Stimulated activated CD8-positive, alpha-beta memory T cell treated with anti-CD3 and anti-CD28 coated beads, Interleukin-4, amount 100 ng/mL, for 4 hours (primary cell): ENCODE measurements at places on chromosomes 2 and 18.
A peak's percentile ranks its signal among the peaks of the same experiment; 100 is the strongest.

- DNase-seq: no peak
Observed at GRCh38 chr2:168343586-168343985, 96.2 kb upstream of the STK39 start.

DNA sequence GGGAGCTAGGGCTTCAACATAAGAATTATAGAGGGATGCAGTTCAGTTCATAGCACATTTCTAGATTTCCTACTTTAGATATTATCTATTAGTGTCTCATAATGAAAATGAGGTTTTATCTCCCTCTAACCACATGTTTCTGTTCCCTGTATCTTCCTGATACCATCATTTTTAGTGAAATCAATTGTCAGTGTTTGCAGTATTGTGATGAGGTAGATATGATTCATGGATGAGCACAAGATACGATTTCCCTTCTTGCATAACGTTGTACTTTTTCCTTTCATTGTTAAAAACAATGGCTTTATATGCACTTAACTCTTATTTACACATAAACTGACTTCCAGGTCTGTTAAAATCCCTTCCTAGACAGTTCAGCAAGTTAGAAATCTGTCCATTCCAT is 211.4 kb downstream of the ZBTB7C start:
- no peak for DNase-seq

GRCh38 chr18:79881695-79882094 is 69.8 kb downstream of the SLC66A2 start:
- DNase-seq: no peak

DNA sequence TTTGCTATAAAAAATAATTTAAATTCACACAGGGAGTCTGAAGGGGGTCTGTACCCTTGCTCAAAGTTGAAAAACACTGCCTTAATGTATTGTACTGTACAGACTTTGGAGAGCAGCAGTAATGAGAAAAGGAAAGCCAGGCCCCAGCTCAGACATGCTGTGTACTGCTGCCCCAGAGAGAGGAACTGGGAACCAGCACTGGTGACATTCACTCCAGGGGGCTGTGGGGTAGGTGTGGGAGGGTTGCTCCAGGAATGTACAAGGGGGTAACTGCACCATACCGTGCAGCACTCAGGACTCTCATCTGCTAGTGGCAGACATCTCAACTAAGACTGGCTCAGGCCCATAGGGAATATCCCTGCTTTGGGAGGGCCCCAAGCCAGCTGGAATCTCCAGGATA is 146.0 kb upstream of the RMP24 start:
- DNase-seq: no peak

DNA sequence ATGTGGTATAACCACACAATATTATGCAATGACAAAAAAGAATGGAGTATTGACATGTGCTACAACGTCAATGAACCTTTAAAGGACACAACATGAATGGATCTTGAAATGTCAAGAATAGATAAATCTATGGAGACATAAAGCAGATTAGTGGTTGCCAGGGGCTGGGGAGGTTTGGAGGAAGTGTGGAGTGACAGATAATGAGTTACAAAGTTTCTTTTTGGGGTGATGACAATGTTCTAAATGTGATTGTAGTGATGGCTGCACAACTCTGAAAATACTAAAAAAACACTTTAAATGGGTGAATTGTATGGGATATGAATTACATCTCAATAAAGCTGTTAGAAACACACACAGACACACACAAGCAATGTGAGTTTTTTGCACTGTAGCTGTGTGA is 37.4 kb upstream of the C1D start:
- DNase-seq: no peak

DNA sequence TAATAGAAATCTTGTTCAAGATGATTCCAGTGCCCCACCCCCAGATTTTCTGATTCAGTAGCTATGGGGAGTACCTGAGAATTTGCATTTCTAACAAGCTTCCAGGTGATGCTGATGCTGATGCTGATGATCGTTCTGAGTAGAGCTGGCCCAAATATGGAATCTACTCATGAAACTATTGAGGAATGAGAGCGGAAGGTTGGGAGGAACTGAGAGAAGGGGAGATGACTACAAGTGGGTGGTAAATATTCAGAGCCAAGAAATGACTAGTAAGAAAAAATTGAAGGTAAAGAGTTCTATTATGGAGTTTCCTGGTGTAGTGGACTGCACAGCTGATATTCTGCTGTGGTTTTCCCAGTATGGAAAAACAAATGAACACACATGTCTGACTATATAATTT is 235.4 kb upstream of the FN1 start:
- no peak for DNase-seq

DNA sequence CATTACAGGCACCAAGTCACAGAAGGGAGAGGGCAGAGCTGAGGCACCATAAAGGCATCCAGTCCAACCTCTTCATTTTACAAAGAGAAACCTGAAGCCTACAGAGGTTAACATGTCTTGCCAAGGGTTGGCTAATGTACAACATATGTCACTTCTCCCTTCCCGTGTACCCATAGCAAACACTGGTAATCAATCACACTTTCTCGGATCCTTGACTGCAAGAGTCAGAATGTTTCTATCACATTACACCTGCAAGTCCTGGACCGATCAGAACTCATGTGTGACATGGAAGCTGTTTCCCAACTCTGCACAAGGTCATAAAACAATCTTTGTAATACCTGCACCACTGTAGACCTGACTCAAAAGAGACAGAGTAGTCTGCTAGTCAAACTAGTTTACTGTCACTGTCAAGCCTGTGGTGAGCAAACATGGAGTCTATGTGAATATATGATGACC is 6.0 kb downstream of the ANKRD44 start:
- no peak for DNase-seq

GRCh38 chr2:237639052-237639835 is 11.9 kb downstream of the LRRFIP1 start:
- no peak for DNase-seq

- no peak for DNase-seq
Observed at GRCh38 chr2:178978667-178979066, 71.3 kb downstream of the CCDC141 start.

DNA sequence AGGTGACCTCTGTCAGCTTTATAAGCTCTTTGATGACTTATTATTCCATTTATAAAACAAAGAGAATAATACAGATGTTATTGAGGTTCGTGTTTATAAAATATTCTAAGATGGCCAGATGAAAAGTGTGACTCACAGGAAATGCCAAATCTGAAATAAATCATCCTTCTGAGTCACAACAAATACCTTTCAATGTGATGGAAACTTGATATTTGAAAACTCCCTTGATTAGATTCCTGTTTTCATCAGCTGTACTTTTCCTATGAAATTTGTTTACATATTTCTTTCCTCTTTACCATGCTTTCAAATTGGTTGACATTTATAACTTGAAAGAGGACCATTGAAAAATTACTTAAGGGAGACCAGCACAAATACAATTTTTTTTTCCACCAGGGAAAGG is 30.6 kb upstream of the PPP1R1C start:
- DNase-seq: no peak

DNA sequence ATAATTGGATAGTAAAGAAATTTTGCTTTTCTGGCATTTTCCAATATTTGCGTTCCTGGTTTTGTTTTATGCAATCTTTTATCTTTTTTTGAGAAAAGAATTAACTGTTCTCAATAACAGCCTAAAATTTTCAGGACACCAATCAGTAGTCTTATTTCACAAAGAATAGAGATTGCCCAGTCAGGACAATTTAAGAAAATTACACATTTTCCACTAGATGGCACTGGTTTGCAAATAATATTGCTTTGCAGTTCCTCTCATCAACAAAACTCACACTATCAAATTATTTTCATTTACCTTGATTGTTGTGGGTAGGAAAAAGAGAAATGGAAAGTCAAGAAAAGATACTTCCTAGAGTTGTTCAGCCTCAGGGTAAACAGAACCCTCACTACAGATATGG is 2.4 kb upstream of the RBM45 start:
- no peak for DNase-seq

DNA sequence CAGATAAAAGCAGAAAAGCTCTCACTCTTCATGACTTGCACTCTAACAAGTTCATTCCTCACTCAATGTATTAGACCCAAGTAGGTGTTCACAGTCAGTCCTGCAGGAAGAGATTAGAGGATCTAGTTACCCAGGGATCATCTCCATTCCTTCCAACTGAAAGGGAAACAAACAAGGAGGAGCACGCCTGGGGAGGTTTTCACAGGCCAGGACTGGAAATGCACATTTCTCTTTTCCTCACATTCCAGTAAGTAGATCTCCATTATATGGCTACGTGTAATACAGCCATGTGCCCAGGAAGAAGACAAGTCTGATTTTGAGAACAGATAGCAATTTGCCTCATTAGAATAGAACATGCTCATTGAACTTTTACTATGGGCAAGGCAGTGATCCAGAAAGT is 1132.2 kb upstream of the FAM98A start:
- DNase-seq: no peak

DNA sequence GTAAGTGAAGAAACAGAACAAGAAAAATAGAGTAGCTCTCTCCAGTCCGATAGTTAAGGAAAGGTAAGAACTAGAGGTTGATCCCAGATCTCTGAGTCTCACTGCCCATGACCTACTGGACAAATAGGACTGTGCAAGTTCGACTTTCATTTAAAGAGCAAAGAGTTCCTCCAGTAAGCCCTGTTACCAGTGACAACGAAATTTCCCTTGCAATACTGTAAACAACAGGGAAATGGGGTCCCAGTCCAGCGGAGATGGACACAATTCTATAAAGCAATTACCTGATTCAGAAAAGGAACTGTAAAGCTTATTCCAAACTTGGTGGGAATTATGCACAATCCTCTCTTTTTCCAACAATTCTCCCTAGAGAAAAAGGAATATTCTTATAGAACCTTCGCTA is 65.9 kb downstream of the XDH start:
- no peak for DNase-seq

DNA sequence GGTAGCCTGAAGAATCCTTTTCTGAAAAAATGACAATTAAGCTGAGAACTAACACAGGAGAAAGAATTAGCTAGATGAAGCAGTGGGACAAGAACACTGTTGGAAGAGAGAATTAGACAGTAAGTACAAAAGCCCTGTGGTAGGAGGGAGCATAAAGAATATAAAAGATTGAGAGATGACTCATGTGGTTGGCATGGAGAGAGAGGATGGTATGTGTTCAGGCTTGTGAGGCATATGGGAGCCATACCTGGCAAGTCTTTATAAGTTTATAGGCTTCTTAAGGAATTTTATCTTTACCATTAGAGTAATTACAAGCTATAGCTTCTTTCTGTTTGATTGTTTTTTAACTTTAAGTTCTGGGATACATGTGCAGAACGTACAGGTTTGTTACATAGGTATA is 325.0 kb downstream of the ARL6IP6 start:
- no peak for DNase-seq

DNA sequence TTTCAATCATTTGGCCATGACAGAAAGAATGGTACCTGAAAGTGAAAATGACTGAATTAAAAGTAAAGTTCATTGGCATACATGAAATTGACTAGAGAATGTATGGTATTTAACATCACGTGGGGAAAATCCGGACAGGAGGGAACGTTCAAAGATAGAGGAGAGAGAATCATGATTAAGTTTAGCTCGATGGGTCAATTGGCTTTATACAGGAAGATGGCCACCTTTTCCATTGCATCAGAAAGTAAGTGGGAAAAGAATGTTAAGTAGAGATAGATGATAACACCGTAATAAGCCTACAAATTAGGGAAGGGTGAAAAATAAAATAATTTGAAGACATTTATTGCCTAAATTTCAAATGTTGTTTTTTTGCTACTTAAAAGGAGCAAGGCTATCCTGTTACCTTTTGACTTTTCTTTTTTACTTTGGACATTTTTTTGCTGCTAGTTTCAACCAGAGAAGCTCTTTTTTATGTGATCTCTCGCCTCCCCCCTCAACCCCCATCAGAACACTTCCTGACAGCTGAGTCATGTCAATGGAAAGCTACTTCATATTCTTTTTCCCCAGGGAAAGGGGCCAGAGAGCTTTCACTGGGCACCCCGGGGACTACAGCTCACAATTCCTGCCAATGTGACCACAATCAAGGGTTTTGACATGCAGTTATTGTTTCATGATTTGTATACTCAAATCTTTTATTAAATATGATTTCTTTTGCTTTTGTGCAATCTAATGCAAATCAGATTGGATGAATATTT is 767 bp upstream of the CCDC102B start:
- no peak for DNase-seq

DNA sequence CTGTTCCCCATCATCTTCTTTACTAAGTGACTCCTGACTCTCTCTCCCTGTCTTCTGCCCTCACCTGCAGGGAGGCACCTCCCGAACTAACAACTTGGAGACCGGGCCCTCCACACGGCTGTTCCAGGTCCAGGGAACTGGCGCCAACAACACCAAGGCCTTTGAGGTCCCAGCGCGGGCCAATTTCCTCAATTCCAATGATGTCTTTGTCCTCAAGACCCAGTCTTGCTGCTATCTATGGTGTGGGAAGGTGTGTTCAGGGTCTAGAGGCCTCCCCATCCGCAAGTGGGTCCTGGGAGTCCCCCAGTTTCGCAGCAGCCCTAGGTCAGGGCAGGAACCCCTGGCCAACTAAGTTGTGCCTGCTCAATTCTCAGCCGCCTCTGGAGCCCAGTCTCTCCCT is 15.5 kb downstream of the VIL1 start:
- DNase-seq: no peak

GRCh38 chr18:29154196-29154757 is 977.3 kb upstream of the CDH2 start:
- DNase-seq: no peak

DNA sequence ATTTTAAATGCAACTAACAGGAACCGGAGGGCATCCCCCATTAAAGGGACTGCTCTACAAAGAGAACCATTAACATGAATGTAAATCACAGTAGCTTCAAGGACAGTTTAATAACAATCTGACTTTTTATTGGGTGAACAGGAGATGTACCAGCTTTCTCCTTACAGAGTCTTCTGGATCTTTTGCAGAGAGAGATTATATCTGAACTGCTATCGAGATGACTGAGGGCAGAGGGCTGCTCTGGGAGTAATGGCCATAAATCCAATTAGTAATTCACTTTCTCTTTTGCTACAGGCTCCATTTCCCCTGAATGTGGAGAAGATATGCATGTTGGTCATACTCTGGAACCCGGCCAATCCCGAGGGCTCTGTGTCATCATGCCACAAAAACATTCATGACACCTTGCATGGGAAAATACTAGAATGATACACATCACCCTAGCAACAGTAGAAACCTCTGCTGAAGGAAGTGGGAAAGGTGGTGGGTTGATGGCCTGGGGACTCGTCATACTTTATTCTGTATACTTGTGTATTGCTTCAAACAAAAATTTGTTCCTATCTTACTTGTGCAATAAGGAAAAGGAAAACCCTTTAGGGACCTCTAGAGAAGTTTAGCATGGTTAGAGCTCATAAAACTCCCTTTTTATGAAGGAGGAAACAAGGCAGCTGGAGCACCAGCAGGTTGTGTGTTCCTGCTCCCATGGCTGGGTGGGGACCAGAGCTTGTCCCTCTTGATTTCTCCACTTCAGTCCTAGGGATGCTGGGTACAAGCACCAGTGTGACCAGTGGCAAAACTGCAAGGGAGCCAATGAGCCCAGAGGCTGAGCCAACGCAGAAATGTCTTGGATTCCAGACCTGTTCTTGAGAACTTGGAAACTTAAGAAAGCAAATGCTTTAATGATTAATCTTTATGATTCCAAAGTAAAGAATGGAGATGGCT is 26.0 kb downstream of the CTAGE1 start:
- DNase-seq: peak; percentile 3

- DNase-seq: peak; percentile 46
Observed at GRCh38 chr2:36800381-36800780, 103.9 kb downstream of the VIT start.

GRCh38 chr2:100235098-100235497 is 87.2 kb downstream of the LONRF2 start:
- DNase-seq: no peak

GRCh38 chr18:63708650-63709049 is 5.9 kb downstream of the SERPINB11 start:
- DNase-seq: no peak
